Neural cell (in vitro differentiated cells): ENCODE measurements at places on chromosomes 12 and 14. TPM values are rescaled to one million over a fixed set of nuclear protein-coding genes. Genes with fewer than 3 reads are reported as not detected.

RPGRIP1 gene
- polyA plus RNA-seq: not detected in 2 replicates

GATC gene
- 43.6 and 45.3 TPM in 2 replicates for polyA plus RNA-seq

ORAI1 gene
- 0.78 and 5.2 TPM in 2 replicates for polyA plus RNA-seq

RILPL1 gene
- 1.4 and 9.0 TPM in 2 replicates for polyA plus RNA-seq

HCAR3 gene
- polyA plus RNA-seq: not detected in 2 replicates

FOXM1 gene
- polyA plus RNA-seq: 0.31 and 0.56 TPM in 2 replicates

KRT2 gene
- polyA plus RNA-seq: not detected in 2 replicates

PPP1R1A gene
- 28.9 and 29.6 TPM in 2 replicates for polyA plus RNA-seq

FOXN4 gene
- 0.14 and 0.30 TPM in 2 replicates for polyA plus RNA-seq

KRT6A gene
- not detected in 2 replicates for polyA plus RNA-seq

SYT10 gene
- 12.3 and 15.9 TPM in 2 replicates for polyA plus RNA-seq

GNS gene
- polyA plus RNA-seq: 33.6 and 39.0 TPM in 2 replicates

RND1 gene
- polyA plus RNA-seq: 1.3 and 5.8 TPM in 2 replicates

CLEC4A gene
- 4.1 and 8.0 TPM in 2 replicates for polyA plus RNA-seq

GALC gene
- polyA plus RNA-seq: 42.6 and 46.9 TPM in 2 replicates

TAS2R42 gene
- polyA plus RNA-seq: not detected in 2 replicates

SUDS3 gene
- 59.1 and 67.9 TPM in 2 replicates for polyA plus RNA-seq

PMCH gene
- not detected in 2 replicates for polyA plus RNA-seq

WASHC3 gene
- 65.9 and 72.6 TPM in 2 replicates for polyA plus RNA-seq

DHH gene
- 0.28 and 0.66 TPM in 2 replicates for polyA plus RNA-seq

RFLNA gene
- 5.6 and 9.6 TPM in 2 replicates for polyA plus RNA-seq

TCL1B gene
- polyA plus RNA-seq: not detected in 2 replicates

CMKLR1 gene
- 0.06 TPM in 1 of 2 replicates, not detected in the other for polyA plus RNA-seq

HRK gene
- 0.96 and 1.4 TPM in 2 replicates for polyA plus RNA-seq

DAO gene
- not detected in 2 replicates for polyA plus RNA-seq

PCED1B gene
- polyA plus RNA-seq: not detected in 2 replicates

TMEM229B gene
- polyA plus RNA-seq: 4.2 and 7.9 TPM in 2 replicates

MUCL1 gene
- not detected in 2 replicates for polyA plus RNA-seq

SRGAP1 gene
- polyA plus RNA-seq: 4.8 and 30.9 TPM in 2 replicates

SMCO2 gene
- 2.4 TPM in 1 of 2 replicates, not detected in the other for polyA plus RNA-seq

CCDC38 gene
- 0.16 TPM in 1 of 2 replicates, not detected in the other for polyA plus RNA-seq

PTPRO gene
- polyA plus RNA-seq: 120 and 124 TPM in 2 replicates

TCL1A gene
- not detected in 2 replicates for polyA plus RNA-seq

AICDA gene
- not detected in 2 replicates for polyA plus RNA-seq

TMEM52B gene
- polyA plus RNA-seq: not detected in 2 replicates

RHNO1 gene
- polyA plus RNA-seq: 84.2 and 85.8 TPM in 2 replicates
